Right ventricle myocardium inferior (tissue), 1 donor: ENCODE measurements at places on chromosomes 2 and 18. TPM values are rescaled to one million over a fixed set of nuclear protein-coding genes. Genes with fewer than 3 reads are reported as not detected.
A peak's percentile ranks its signal among the peaks of the same experiment; 100 is the strongest.

DNA sequence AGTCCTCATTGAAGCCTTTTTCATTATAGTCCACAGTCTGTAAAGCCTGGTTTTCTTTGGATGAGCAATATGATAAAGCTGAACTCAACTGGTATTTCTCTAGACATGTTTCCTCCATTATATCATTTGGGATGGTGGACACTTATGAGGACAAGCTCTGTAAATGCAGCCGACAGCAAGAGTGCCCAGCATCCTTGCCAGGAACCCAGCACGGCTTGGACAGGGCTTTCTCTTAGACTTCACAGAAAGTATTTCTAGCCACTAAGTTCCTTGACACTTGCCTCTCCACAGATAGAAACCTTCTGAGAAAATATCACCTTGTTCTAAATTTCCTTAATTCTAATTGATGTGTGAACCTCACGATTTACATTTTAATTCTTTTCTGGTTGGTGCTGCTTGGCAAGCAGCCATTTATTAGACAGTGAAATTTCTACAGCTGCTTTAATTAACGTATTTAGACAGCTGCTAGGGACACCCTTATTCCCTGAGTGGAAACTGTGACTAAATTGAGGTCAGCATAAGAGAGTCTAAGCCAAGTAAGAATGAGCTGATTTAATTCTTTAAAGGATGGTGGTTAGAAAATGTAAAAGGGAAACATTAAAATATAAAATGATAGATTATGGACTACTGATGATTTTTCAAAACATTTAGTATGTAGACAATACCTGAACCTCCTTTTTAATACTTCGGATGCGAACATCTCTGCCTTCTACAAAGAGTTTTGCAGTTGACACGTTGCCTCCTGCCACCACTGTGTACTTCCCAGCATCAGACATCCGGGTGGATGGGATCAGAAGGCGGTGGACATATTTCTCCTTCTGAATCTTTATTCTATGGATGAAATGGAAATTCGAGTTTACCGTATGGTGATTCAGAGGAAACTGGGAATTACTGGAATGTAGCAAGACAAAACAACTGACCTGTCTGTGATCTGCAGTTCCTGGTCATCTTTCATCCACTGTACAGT, 39.8 kb downstream of the TTN start:
- no peak for DNase-seq

DNA sequence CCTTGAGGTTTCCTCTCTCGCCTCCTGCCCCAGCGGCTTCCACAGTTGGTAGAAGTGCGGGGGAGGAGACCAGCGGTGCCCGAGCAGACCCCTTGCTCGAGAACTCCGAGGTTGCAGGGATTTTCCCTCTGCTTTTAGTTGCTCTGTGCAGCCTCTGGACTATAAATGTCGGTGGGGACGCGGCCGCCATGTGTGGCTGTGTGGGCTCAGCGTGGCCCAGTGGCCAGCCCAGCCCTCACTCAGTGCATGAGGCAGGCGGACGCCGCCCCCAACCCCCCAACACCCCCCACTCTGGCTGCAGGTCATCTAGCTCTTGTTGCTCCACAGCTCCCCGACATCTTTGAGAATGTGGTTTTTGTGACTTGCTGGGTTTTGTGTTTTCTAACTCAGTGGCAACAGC, 15.3 kb upstream of the D2HGDH start:
- no peak for DNase-seq

DNA sequence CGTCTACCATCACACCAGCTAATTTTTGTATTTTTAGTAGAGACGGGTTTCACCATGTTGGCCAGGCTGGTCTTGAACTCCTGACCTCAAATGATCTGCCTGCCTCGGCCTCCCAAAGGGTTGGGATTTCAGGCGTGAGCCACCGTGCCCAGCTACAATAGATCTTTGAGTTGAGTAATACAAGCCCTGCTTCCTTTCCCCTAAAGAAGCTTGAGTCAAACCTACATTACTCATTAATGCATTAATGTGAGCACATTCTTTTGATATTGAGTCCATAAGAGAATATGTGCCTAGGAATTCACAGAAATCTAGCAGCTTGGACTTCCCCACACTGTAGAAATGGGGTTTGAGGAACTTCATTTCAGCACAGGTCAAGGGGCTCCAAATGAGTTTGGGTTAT, 39.6 kb downstream of the PSMG2 start:
- DNase-seq = no peak

GRCh38 chr2:96408616-96409015, 73.0 kb downstream of the NCAPH start:
- peak; percentile 85 for DNase-seq

The CTLA4 gene
- total RNA-seq = 0.19 TPM
